ENCODE measurements at places on chromosomes 1 and 21.
A peak's percentile ranks its signal among the peaks of the same experiment; 100 is the strongest.

DNA sequence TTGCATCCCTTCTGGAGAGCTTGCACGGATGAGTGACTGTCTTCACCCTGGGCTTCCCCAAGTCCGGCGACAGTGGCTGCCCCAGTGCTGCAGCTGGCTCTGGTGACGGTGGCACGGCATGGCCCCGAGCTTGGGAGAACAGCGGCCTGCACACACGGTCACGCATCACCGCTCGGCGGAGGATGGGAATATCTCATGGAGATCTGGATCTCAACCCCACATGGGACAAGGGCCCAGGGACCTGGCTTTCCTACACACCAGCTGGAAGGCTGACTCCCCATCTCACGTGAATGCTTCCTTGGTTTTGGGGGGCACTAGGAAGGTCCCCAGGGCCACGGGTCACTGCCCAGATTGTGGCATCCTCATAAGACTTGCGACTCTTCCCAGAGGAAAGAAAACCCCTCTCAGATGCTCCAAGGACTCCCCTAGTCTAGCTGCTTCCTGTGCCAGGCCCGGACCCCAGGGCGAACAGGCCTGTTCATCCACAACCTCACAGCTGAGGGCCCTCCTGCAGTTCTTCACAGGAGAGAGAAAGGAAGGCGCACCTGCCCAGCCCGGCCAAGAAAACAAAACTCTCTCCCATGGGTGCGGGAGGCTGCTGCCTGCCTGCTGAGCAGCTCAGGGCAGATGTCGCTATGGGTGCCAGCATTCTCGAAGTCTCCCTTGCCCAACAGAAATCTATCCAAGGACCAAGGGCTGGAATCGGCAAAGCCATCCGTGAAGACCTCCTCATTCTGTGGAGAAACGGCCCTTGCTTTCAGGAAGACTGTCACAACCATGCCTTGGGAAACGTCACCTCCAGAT lies 9.9 kb downstream of the CFAP410 start:
- DNase-seq: no peak

- DNase-seq: no peak
Measured at GRCh38 chr1:19311503-19311930, 427 bp downstream of the AKR7A2 start.

GRCh38 chr1:40270152-40270834 lies 12.3 kb downstream of the ZMPSTE24 start:
- DNase-seq: no peak

- no peak for DNase-seq
Measured at GRCh38 chr1:6447818-6448748, 17.9 kb downstream of the TNFRSF25 start.

DNA sequence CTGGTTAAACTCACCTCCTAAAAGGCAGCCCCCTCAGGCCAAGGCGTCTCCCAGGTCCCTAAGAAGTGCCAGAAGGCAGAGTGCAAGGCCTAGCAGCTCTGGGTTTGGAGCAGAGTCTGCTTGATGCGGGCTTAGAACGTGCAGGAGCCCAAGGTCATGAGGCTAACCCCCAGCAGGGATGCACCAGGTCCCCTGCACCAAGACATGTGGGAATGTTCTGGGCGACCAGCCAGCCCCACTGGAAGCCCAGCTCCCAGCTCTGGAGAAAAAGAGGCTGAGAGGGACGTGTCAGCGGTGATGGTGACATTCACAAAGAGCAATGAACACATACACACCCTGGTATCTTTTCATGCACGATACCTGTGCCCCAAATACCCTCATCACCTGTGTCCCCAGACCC lies 5.1 kb downstream of the LRRN2 start:
- no peak for DNase-seq

GRCh38 chr1:69747207-69747606 lies 179.5 kb downstream of the LRRC7 start:
- no peak for DNase-seq

DNA sequence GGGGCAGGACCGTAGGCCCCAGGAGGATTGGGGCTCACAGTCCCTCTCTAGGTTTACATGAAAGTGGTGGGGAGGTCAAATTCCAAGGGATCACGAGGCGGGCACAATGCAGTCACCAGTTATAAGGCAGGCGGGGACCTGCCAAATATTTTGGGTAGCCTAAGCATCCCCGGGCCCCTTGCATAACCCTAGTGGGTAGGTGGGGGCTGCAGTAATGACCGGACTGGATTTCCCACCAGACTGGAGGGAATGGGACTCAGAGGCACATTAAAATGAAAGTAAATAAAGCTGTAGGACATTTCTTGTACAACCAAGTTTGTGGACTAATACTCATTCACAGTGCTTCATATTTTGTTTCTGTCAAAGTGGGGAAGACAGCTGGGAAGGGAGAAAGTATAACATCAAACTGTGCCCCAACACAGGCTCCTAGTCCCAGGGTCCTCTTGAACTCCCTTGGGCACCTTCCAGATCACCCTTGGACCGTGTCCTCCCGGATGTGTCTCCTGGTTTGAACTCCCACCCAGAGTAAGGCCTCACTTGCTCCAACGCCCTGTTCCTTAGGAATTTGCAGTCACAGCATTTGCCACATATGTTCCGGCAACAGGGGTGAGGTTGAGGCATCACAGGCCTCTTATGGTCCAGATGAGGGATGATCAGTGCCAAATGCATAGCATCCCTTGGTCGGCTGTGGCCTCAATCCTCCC lies 28.4 kb upstream of the KIAA0040 start:
- DNase-seq: no peak

GRCh38 chr1:7554385-7555235 lies 216.5 kb upstream of the VAMP3 start:
- DNase-seq: no peak

GRCh38 chr1:46131712-46132528 lies 509 bp downstream of the PIK3R3 start:
- peak; percentile 11 for DNase-seq

- DNase-seq: no peak
Measured at GRCh38 chr21:43191521-43191920, 22.7 kb downstream of the CRYAA start.

Data from activated T-cell treated with anti-CD3 and anti-CD28 coated beads for 24 hours (primary cell).